ENCODE measurements at places on chromosomes 5 and 9.

DNA sequence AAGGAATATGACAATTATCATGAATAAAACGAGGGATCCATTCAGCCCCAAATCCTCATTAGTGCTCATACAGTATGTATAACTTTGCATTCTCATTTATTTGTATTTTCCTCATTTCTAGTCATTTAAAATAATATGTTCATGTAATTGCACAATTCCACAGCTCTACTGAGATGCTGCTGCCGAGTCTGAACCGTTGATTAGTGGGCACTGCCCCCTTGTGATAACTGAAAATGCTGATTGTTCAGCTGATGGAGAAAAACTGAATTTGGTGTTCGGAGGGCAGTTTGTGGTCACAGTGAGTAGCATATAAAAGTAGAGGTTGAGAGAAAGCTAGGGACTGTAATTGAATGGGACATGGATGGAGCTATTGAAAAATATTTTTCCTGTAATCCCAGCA is 12.2 kb upstream of the GPR151 start:
- DNase-seq = no peak

DNA sequence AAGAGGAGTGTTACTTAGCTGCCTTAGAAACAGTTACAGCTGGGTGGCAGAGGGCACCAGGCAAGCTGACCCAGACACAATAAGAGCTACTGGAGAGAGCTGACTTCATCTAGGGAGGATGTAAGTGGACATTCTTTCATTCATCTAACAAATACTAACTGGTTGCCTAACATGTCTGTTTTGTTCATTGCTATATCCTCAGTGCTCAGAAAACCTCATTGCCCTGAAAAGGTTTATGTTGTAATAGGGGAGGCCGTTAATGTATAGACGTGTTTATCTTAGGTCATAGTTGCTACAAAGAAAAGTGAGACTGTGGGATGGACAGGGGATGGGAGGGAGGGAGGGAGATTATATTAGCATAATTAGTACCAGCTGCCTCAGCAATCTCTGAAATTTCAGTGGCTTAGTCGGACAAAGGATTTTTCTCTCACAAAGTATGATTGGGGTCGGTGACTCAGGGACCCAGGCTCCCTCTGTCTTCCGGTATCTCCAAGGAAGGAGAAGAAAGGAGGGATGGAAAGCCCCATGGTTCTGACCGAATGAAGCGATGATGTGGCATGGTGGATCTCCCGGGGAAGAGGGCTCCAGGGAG is 2.6 kb upstream of the SNX18 start:
- DNase-seq = no peak

DNA sequence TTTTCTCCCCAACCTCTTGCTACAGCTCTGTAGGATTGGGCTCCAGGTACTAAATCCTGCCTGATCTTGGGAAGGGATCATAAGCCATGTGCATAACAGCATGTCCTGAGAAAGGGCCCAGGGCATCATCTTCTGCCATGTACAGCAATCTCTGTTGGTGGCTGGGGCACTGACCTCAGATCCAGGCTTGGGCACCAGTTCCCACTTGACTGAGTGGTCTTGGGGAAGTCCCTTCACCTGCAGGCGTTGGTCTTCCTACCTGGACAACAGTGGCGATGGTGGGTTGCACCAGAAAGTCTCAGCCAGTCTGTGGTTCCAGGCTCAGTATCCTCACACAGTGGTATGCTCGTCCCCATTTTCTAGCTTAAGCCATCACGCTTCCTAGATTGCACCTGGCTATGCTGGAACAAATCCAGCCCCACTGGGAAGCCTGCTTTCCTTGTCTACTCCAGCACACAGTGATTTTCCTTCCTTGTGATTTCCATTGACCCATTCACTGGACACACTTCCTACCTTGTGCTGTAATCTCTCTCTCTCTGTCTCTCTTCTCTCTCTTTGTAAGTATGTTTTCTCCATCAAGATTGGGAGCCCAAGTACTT is 121.7 kb upstream of the PITX1 start:
- DNase-seq = no peak

DNA sequence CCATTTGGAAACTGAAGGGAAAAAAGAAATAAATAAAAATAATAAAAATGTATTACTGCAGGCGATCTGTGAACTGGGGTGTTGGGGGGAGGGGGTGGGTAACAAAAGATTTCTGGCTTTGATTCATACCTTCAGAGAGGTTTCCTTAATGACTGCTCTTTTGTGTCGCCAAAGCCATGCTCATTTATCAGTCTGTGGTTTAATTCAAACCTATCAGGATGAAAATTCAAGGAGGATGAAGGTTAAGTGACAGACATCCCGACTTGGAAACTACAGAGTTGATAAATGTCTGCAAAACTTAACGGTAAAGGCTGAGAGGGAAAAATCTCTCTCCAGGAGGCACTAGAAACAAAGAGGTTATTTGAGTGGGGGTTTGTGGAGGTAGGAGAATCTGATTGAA is 278.2 kb downstream of the PSAT1 start:
- DNase-seq = no peak

DNA sequence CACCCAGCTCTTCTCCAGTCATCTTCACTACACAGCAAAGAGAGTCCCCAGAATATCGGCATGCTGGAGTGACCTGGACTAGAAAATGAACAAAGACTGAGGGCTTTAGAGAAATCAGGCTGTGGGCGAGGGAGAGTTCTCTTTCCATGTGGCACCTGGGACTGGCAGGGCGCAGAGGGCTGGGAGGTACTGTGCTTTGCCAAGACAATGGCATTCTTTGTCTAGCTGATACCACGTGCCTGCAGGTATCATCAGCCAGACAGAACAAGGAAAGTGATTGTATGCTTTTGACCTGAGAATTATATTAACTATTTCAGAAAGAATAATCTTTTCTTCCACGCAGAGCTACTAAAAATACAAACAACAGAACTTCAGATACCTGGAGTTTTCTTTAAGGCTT is 30.5 kb downstream of the DDX31 start:
- no peak for DNase-seq

Data from NCI-H2107 (cell line).